ENCODE measurements at places on chromosomes 11 and 22. TPM values are rescaled to one million over a fixed set of nuclear protein-coding genes. Genes with fewer than 3 reads are reported as not detected.

- no peak for DNase-seq
These were observed 48.2 kb downstream of the NECTIN1 start for GRCh38 chr11:119680541-119681360.

The KCNE3 gene
- 30.1 TPM for polyA plus RNA-seq

- no peak for DNase-seq
These were observed 72.7 kb downstream of the BRD1 start for GRCh38 chr22:49754696-49755630.

GRCh38 chr11:63922673-63923192 lies 5.8 kb upstream of the RCOR2 start:
- DNase-seq: no peak

DNA sequence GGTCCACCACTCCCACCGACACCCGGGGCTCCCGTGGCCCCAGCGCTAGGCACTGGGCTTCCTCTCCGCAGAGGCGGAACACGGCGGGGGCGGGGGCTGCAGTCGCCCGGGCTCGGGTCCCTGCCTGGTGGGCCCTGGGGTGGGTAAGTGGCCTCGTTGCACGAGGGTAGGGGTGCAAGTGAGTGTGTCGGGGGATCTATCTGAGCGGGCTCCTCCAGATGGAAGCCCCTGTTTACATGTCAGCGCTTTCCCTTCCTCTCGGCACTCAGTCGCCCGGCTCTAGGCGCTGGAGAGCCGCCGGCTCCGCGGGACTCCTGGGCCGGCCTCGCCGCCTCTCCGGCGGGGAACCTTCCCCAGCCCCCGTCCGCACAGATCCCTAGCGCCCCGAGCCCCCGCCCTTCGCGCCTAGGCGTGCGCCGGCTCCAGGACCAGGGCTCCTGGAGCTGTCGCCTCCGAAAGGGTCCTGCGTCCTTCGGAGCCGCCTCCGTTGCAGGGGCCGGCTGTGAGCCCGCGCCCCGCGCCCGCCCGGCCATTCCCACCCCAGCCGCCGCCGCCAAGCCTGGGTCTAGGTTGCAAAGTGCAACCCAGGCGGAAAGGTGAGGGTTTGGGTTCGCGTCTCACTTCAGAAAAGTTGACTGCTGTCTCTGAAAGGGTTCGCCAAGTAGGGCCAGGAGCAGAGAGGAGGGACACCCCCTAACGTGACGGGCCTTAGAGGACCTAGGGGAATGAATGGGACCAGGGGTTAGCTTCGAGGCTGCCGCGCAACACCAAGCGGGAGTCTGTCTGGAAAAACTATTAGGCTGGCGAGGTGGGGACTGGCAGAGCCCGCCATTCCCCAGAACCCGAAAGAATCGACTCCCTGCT lies 978 bp downstream of the FLI1 start:
- no peak for DNase-seq

The OR51F2 gene
- polyA plus RNA-seq: not detected

The CNIH2 gene
- polyA plus RNA-seq: 3.9 TPM

DNA sequence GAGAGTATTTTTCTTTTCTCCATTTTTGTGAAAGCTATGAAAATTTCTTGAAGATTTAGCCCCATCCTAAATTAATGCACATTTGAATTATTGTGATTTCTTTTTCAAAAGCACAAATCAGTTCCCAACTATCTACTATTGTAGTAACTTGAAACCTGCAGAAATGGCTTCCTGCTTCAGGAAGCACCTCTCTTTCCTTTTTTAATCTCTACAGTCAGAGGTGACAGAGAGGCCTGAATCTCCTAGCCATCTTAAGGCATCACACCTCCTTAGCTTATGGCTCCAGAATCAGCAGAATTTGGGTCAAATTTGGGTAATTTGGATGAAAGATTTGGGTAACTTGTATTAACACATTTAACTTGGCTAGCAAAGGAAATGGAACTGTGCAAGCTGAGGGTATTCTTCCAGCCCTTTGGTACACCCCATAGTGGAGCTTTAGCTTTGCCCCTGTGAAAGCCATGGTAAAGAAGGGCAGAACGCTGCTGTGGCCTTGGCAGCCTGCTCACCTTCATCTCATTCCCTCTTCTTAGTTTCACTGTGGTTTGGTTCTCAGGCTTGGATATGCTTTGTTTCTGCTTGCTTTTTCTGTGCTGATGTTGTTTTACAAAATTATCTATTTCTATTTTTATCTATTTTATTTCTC lies 16.2 kb downstream of the TBCEL start:
- DNase-seq: no peak

DNA sequence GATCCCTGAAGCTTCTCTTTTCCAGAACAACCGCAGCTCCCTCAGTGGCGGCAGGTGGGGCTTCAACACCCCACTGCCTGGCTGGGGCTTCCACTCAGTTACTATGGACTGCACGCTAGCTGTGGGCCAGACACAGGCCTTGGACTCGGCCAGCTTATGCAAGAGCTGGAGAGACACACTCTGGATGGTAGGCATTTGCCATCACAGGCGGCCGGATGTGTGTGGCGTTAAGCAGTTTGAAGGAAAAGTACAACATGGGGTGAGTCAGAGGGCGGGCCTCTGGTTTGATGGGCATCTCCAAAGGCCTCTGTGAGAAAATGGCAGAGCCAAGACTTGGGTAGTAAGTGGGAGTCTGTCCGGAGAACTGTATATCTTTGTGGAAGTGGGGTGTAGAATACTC lies 17.6 kb downstream of the KCNJ4 start:
- DNase-seq: no peak

The CASTOR1 gene
- polyA plus RNA-seq: 9.6 TPM

The KCTD14 gene
- polyA plus RNA-seq: 16.8 TPM

The LARGE2 gene
- 21.6 TPM for polyA plus RNA-seq

The HOATZ gene
- 0.04 TPM for polyA plus RNA-seq

- no peak for DNase-seq
These were observed 3.4 kb upstream of the MPZL2 start for GRCh38 chr11:118267486-118267885.

DNA sequence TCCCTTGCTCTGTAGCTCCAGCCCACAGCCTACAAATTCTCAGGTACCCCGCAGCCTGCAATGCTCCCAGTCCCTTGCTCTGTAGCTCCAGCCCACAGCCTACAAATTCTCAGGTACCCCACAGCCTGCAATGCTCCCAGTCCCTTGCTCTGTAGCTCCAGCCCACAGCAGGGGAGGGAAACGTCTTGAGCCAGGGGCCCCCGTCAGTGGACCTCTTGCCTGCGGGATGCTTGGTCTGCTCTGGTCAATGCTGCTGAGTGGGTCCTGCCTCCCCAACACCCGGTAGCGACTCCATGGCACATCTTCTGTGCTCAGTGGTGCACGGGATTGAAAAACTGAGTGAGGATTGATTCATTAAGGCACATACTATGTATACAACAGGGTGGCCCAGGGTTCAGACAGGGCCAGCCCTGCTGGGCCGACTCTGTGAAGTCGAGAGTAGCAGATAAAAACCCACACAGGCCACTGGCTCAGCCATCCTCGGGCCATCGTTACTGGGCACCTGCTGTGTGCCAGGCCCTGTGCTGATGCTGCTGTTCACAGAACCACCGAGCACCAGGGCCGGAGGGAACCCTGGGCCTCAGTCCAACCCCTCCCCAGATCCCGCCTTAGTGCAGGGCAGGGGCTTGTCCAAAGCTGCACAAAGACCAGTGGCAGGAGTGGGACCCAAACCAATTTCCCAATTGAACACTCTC lies 69.7 kb downstream of the MYO7A start:
- DNase-seq: no peak

DNA sequence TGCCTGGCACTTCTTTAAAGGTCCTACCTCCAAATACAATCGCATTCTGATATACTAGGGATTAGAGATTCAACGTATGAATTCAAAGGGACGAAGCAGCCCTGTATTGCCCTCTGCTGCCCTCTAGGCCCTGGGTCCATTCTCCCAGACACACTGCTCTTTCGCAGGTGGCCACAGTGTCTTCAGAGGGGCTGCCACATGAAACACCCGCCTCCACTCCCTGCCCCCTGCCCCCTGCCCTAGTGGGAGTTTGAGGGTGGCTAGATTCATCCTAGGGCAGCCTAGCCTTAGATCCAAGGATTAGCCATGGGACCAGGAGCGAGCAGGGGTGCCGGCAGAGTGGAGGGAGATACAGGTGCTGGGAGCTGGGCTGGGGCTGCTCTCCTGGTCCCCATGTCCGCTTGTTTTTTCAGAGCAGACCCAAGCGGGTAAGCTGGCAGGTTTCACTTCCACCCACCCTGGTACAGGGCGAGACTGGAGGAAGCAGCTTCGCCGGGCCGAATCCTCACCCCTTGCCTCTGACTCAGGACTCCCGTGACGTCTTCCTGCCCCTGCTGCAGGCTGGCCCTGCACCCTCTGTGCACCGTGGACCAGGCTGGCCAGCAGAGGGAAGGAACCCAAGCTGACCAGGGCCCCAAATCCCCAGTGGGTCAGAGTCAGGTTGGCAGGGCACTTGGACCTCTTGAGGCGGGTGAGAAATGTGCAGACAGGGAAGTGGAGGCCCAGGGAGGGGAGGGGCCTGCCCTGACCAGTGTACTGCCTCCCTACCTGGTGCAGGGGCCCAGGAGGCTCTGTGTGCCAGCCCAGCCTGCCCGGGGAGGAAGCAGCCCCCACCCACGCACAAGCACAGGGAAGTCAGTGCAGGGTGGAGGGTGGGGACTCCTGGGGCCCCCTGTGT lies 28.4 kb upstream of the HMOX1 start:
- no peak for DNase-seq

GRCh38 chr11:23990346-23991164 lies 506.3 kb upstream of the LUZP2 start:
- no peak for DNase-seq

DNA sequence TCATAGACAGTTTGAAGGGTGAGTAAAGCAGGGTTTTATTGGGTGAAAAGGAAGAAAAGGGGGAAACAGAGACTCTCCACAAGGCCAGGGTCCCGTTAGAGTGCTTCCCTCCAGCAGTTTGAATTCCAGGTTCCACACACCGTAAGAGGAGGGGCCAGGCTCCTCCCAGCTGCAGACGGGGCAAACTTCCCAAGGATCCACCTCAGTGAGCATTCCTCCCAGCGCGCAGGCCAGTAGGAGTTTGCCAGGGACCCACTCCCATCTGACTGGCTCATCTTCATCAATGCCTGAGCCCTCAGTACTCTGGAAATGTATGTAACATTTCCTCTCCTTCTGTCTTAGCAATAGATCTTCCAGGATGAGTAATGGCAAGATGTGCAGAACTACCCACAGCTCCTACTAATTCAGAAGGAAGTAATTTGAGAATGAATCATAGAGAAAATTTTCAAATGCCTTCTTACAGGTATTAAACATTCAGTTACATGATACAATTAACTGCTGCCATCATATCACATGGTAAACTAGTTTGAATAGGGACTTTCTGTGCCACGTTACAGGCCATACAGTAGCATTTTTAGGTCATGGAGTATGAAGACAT lies 34.0 kb upstream of the TRPC6 start:
- DNase-seq: no peak

DNA sequence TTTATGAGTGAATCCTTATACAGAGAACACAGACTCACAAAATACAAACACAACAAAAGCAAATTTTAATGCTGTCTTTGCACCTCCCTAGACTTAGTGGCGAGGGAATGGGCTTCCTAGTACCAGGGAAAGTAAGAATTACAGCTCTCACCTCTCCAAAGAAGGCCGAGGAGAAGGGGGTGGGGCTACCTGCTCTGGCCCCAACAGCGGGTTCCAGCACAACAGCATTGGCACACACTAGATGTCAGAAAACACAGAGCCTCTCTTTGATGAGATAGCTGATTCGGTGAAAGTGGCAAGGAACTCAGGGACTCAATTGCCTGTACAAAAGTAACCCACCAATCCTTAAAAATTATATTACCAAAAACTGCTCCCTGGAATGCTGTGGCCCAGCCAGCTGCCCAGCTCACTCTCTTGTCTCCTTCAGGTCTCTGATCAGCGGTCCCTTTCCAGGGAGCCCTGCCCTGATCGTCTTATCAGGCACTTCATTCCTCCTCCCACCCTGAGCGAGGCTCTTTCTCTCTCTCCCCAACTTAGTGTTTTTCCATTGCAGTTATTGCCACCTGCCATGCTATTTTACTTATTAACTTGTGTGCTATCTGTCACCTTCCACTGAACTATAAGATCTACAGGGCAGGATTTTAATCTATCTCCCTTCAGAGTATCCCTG lies 30.7 kb downstream of the SPON1 start:
- DNase-seq: no peak

- DNase-seq: no peak
These were observed 39.3 kb upstream of the TP53I11 start for GRCh38 chr11:44989831-44990566.

The GPR83 gene
- 0.84 TPM for polyA plus RNA-seq

GRCh38 chr11:131880316-131880715 lies 509.9 kb downstream of the NTM start:
- DNase-seq: no peak

All from right renal pelvis (tissue), 4 donors.